ENCODE measurements at places on chromosomes 6 and 20. TPM values are rescaled to one million over a fixed set of nuclear protein-coding genes. Genes with fewer than 3 reads are reported as not detected.

The PNLDC1 gene
- polyA plus RNA-seq: not detected

The SLC17A1 gene
- polyA plus RNA-seq: not detected

The BRPF3 gene
- 13.2 TPM for polyA plus RNA-seq

DNA sequence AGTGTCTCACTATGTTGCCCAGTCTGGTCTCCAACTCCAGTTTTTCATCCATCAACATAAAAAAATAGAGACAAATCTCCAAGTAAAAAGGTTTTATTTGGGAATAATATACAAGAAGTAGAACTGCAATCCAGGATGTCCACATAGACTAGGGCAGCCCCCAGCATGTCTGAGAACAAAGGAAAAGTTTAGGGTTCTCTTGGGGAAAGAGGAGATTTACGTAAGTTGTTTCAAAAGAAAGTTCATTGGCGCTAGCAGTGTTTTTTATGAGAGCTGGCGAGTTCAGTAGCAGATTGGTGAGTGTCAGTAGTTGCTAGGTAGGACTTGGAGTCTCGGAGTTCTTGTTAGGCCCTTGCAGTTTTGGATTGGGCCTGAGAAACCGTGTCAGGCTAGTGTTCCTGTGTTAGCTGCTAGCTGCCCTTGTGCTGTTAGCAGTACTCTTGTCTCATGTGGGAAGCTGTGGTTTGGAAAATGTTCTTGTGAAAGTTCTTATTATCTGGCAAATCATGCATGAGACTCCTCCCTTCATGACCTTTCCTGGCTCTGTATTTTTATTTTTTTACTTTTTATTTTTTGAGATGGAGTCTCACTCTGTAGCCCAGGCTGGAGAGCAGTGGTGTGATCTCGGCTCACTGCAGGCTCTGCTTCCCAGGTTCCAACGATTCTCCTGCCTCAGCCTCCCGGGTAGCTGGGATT lies 24.7 kb downstream of the TTLL9 start:
- peak; percentile 5 for DNase-seq

DNA sequence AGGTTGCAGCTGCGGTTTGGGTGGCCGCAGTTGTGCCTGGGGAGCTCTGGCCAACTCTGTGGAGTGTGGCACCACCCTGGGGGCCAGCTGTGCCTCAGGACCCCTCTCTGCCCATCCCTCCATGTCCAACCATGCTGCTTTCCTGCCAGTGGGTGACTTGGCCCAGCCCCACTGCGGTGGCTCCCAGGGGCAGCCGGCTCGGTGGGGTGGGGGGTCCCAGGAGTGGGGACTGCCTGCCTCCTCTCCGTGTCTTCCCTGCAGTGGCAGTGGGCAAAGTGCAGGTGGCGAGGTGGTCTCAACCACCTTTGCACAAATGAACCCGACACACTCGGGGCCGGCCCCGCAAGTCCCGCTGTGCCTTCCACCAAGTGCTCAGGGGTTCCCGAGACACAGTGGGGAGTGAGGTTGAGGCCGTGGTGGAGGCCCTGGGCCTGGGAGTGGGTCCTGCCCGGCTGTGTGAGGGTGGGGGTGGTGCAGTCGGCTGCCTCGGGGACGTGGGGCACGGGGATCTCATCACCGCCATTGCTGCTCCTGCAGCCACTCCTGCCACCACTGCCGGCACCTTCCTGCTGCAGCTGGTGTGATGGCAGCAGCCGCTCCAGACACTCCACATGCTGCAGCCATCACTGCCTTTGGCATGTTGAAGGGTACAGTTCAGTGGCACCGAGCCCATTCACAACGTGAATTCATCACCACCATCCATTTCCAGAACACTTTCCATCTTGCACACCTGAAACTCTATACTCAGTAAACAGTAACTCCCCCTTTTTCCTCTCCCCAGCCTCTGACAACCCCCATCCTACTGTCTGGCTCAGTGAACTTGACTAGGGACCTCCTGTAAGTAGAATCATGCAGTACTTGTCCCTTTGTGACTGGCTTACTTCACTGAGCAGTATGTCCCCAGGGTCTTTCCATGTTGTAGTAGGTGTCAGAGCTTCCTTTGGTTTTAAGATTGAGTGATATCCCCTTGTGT lies 10.7 kb upstream of the SLCO4A1 start:
- no peak for DNase-seq

GRCh38 chr20:19249106-19249879 lies 36.9 kb downstream of the SLC24A3 start:
- no peak for DNase-seq

All from BJ (cell line).